Fibroblast of the aortic adventitia (primary cell): ENCODE measurements at places on chromosomes 12 and 14.

GRCh38 chr12:122935318-122935717, 30.9 kb downstream of the ABCB9 start:
- DNase-seq = no peak

DNA sequence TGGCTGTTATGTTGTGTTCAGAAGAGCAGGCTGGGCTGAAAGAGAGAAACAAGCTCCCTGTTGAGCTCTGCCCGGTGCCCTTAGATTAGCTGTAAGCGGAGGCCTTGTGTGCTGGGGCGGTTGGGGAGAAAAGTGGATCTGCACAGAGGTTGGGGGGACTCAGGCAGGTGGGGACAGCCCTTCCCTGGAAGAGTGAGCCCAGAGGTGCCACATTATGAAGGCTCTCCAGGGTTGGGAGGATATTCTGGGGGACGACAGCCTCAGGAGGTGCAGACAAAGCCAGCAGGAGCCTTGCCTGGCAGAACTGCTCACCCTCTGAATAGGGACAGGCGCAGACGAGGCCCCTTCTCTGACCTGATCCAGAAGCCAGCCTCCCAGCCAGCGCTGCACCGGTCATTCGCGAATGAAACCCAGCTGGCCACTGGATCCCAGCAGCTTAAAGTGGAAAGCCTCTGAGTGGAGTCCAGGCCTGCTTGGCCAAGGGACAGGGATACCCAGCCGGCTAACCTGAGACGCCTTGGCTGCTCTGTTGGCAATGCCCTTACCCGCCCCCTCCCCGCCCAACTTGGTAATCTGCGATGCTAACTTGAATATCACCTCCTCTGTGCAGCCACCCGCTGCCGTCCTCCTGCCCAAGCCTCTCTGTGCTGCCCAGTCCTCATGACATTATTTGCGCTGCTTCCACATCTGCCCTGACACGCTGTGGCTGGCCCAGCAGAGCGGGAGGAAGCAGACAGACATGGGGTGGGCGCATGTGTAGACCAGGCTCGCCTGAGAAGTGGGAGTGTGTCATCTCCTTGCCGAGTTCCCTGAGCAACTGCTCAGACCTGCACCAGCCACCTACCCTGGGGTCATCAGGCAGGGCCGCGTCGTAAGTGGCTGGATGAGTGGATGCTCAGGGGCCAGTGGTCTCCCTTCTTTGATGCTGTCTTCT, 5.6 kb downstream of the HIP1R start:
- no peak for DNase-seq

- peak; percentile 8 for DNase-seq
These were observed 101.2 kb downstream of the NELL2 start for GRCh38 chr12:44774815-44775411.

- no peak for DNase-seq
These were observed 13.8 kb upstream of the RAN start for GRCh38 chr12:130858084-130858483.

DNA sequence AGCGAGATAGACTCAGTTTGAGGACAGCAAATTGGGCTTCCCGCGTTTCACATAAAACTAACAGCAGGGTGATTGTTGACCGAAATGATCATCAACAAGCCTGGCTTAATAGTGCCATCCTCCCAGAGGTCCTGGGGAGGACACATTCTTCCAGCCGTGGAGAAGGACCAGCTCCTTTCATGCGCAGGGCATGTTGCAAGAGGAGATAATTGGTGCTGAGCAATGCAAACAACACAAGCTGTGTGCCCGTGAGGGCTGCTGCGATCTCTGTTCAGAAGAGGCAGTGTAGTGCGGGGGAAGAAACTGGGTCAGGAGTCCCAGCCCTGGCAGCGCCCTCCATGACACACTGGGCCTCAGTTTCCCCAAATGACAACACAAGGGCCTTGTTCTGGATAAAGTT, 54.3 kb downstream of the CCDC85C start:
- DNase-seq = no peak

GRCh38 chr12:1779783-1780182, 40.6 kb upstream of the LRTM2 start:
- DNase-seq = peak; percentile 90

GRCh38 chr14:20618271-20618749, 23.2 kb downstream of the OR6S1 start:
- DNase-seq = no peak

GRCh38 chr14:72851635-72852034, 42.3 kb downstream of the DPF3 start:
- DNase-seq = no peak

- no peak for DNase-seq
These were observed 161.8 kb downstream of the KIF26A start for GRCh38 chr14:104299993-104300761.

DNA sequence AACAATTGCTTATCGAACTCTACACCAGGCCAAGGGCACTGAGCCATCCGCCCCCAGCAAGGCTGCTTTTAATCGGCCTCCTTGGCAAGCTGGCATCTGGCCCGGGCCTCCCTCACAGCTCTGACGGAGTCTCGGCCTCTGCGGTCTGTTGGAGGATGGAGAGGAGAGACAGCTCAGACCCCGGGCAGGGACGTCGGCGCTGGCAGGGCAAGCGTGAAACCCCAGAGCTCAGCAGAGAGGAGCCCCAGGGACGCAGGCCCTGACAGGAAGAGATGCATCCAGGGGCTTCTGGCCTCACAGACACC, 17.5 kb downstream of the CAMKK2 start:
- DNase-seq = peak; percentile 89

GRCh38 chr12:28800129-28800528, 348.9 kb upstream of the FAR2 start:
- no peak for DNase-seq

DNA sequence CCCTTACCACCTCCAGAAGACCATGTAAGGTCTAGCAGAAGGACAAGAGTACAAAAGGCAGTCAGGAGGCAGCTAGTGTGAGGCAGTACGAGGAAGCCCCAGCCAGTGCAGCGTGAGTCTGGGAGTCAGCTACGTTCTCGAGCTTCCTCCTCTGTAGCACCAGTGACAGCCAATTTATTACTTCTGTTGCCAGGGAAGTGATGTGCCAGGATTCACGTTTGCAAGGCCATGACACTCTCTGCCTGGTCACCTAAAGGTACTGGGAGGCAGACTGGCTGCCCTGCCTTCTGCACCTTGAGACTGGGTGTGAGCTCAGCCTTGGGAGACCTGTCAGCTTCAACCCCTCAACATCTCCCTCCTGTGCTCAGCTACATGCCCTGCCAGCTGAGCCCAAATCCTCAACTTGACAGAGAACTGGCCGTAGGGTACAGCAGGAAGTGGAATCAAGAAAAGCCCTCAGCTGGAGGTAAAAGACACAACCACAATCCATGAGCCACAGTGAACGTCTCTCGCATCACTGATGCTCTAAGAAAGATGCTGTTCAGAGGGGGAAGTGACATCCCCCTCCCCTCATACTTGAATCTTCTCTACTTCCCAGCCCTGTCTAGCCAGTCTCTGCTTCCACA, 182.5 kb upstream of the RGS6 start:
- DNase-seq = no peak

DNA sequence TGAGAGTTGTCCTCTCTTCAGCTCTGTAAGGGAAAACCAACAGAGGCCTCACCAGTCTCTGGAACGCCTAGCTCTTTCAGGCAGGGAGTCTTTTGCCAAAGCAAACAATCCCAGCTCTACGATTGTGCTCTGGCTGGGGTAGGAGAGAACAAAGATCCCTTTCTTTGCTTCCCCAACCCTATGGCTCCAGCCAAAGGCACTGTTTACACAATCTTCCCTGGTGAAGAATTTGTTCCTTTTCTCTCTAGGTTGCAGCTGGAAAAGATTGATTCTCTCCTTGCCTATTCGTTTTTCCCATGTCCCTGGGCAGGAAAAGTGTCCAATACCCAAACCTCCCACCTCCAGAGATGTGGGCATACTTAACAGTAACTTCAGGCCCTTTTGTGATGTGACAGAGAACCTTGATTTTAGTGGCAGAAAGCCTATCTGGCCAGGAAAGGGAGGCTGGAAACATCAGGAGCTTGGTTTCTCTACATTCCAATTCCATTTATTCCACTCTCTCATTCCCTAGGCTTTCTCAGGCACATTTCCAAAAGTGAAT, 16.8 kb downstream of the ATP5MC2 start:
- DNase-seq = peak; percentile 94

- DNase-seq = peak; percentile 2
These were observed 181.7 kb downstream of the NPAS3 start for GRCh38 chr14:33120341-33120740.

- no peak for DNase-seq
These were observed 46.6 kb upstream of the FOXJ2 start for GRCh38 chr12:7985802-7986418.

DNA sequence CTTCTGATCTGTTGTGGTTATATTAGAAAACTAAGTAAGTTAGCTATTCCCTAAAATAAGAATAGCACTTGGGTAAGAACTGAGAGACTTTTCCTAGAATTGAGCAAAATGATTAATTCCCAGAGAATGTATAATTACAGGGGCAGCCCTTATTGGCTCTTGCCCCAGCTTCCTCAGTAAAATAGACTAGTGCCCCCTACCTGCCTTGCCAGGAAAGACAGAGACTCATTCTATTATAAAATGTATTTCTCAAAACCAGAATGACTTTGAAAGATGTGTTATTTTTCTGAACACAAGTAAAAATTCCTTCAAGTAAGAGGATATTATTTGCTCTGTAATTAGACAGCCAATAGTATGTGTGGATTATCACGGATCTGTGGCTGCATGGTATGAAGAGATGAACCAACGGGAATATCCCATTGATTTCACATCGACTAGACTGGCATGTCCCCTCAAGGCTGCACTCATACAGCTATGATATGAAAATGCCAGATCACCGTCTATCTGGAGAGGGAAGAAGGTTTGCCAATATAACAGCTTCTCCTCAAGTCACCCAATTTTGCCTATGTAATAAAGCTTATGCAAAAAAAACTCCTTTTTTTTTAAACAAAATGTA, 7.4 kb upstream of the GLRX5 start:
- peak; percentile 92 for DNase-seq

DNA sequence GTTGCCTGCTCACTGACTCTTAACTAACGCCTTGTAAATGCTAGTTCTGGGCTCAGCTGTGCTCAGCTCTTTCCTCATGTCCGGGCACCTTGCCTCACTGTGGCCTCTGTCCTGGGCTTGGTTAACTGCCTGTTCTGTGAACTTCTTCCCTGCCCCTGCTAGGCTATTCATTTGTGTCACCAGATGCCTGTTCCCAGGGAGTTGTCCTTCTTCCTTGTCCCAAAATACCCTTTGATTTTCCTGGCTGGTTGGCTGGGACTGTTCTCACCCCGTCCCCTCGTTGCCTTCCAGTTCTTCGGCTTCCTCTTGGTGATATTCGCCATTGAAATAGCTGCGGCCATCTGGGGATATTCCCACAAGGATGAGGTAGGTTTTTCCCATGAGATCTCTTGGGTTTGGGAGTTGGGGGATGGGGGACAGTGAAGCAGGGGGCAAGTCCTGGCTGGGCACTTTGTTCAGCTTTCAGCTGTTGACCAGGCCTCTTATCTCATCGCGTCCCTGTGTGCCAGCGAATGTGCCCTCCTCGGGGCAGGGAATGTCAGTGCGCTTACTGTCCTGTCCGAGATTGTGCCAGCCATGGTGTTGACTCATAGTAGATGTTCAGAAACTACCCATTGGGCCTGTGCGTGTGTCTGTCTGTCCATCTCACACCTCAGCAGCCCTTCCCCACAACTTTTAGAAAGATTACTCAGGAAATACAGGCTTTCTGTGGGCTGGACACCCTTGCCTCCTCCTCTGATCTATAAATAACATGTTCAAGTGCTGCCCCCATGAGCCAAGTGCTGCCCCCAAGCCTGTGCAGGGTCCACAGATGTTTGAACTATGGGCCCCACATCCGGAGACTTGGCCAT, 33.1 kb downstream of the CD9 start:
- DNase-seq = no peak

DNA sequence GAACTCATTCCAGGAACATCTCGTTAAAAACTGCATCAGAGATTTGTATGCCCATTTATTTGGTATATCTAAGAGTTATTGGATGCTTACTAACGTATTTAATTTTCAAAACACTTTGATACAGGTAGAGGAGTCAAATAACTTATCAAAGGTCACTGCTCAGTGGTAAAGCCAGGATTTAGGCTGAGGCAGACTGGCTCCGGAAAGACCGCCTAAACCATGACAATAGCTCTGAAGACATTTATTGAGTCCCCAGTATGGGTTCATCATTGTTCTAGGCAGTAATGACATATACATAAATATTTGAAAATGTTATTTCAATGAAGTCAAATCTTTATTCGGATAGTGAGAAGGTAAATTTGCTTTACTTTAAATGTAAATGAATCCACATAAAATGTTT, 30.3 kb downstream of the WBP11 start:
- DNase-seq = no peak

DNA sequence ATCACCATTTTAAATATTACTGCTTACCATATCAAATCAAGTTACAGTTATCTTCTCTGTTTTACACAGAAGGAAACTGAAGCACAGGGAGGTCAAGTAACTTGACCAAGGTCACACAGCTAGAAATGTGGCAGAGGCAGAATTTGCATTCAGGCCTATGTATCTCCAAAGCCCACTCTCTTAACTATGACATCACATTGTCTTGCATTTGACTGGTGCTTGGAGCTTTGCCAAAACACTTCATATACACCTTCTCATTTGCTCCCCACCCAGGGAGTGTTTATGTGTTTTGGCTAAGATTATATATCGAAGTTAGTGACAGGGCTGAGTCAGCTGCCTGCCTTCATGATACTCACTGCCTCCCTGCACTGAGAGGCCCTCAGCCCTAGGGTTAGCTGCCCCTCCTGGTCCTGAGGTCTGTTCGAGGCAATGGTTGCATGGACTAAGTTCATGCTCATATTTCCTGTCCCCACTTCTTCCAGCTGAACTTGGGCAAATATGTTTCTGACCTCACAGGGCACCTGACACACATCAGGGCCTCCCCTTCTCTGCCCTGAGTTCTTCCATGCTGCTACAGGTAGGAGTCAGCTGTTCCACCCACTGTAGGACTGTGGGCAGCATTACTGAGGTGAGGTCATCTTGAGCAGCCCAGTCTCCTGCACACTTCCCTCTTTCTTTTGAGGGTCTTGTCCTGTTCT, 1.8 kb downstream of the GALNT6 start:
- peak; percentile 39 for DNase-seq

DNA sequence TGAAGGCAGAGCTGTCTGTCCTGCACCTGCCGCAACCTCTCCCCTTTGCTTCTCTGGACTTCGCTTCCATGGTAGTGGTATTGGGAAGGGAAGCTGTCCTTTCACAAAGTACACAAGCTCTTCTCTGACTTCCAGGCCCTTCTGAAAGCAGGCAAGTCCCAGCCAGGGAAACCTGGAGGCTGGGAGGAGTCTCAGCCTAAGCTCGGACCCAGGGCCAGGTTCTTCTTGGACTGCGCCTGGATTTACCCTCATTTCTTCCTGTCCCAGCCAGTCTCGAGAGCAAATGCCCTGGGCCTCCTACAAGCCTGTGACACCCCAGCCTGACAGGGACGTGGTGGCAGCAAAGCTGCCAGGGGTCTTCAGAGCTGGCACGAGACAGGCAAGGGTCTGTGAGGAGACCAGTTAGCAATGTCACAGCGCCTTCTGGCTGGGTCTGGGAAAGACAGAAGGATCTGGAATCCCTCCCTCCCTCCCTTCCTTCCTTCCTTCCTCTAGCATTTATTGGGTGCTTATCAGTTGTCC, 22.4 kb downstream of the ISCA2 start:
- DNase-seq = no peak

- no peak for DNase-seq
These were observed 526.6 kb upstream of the CCDC196 start for GRCh38 chr14:65959563-65960024.
